ENCODE measurements at places on chromosomes 2 and 18.
A peak's percentile ranks its signal among the peaks of the same experiment; 100 is the strongest.

DNA sequence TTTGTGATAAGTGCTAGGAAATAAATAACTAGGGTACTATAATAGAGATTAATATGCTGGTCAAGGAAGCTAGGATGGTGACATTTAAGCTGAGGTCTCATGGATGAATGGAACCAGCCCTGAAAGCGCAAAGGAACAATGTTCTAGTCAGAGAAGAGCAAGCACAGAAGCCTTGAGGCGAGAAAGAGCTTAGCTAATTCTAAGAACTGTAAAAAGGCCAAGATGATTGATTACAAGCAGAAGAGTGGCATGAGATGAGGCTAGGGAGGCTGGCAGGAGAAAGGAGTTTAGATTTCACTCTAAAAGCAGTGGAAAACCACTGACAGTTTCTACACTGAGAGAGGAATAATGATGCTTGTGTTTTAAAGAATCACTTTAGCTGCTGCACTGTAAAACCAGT is 3.4 kb upstream of the YIPF4 start:
- no peak for DNase-seq

- no peak for DNase-seq
These were observed 132.9 kb downstream of the FTCDNL1 start for GRCh38 chr2:199718074-199718473.

GRCh38 chr18:12998332-12999060 is 7.3 kb downstream of the CEP192 start:
- DNase-seq: no peak

- DNase-seq: peak; percentile 81
These were observed at the start of gene SMYD5 for GRCh38 chr2:73214120-73215035. SMYD5 (plus strand) TSS chr2:73214245; CDS start chr2:73214267, 22 bp downstream.

DNA sequence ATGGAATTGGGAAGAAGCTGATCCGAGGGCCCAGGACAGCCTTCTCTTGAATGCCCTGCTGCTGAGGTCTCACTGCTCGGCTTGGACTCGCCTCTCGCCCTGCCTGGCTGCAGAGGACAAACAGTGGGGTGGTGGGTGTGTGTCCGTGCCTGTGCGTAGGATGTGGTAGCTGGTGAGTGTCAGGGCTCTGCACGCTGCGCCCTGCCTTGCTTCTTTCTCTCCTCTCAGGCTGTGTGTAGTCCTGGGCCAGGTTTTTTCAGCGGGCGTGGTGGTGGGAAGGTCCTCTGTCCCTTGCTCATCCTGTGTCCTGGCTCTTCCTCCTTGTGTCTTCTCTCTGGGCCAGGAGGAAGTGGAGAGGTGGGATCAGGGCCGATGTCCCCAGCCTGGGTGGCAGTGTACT is 44.8 kb downstream of the RRM2 start:
- no peak for DNase-seq

- no peak for DNase-seq
These were observed 240.8 kb upstream of the RGPD4 start for GRCh38 chr2:107585851-107586250.

DNA sequence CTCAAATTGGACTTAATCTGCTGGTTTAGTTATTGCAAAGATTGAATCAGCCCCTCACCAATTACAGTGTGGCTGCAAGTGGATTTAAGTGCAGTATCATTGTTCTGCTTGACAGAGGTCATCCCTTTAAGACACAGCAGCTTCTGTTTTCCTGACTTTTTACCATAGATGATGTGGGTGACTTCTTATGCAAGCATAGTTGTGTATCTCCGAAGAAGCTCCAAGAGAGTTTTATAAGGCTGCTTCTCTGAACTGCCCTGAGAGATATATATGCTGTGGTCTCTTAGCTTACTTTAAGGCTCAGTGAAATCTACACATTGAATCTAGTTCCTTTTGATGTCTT is 3.5 kb downstream of the TRIB2 start:
- no peak for DNase-seq

- no peak for DNase-seq
These were observed 181.1 kb downstream of the INO80D start for GRCh38 chr2:205904873-205905272.

- DNase-seq: no peak
These were observed 6.1 kb downstream of the AFF3 start for GRCh38 chr2:100136310-100136709.

DNA sequence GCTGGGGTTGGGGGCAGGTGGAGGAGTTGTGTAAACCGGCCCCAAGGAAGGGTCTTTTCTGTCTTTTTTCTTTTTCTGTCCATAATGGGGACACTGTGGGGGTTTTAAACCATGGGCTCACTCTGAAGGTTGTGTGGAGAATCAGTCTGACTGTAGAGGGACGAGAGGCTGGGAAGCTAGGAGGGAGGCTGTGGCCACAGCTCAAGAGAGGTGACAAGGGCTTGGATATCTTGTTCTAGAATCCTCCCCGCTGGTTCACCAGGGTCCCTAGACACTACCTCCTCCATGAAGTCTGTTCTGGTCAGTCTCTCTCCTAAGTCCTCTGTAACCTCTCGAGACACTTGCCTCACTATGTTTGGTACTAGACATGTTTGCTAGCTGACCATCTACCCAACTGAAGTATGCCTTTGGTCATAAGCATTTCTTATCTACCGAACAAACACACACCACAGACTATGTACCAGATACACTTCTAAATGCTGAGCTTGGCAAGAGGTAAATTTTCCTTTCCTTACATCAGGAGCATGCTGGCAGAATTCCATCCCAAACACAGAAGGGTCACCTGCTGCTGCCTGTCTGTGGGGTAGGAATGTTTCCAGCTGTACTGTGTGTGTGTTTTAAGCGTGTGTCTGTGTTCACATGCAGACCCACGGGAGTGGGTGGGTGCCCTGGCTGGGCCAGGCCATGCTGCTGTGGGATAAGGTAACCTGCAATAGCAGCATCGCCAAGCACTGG is 69.6 kb upstream of the MGAT4A start:
- no peak for DNase-seq
